BJ (cell line): ENCODE measurements at places on chromosomes 4 and X. TPM values are rescaled to one million over a fixed set of nuclear protein-coding genes. Genes with fewer than 3 reads are reported as not detected.
A peak's percentile ranks its signal among the peaks of the same experiment; 100 is the strongest.

DNA sequence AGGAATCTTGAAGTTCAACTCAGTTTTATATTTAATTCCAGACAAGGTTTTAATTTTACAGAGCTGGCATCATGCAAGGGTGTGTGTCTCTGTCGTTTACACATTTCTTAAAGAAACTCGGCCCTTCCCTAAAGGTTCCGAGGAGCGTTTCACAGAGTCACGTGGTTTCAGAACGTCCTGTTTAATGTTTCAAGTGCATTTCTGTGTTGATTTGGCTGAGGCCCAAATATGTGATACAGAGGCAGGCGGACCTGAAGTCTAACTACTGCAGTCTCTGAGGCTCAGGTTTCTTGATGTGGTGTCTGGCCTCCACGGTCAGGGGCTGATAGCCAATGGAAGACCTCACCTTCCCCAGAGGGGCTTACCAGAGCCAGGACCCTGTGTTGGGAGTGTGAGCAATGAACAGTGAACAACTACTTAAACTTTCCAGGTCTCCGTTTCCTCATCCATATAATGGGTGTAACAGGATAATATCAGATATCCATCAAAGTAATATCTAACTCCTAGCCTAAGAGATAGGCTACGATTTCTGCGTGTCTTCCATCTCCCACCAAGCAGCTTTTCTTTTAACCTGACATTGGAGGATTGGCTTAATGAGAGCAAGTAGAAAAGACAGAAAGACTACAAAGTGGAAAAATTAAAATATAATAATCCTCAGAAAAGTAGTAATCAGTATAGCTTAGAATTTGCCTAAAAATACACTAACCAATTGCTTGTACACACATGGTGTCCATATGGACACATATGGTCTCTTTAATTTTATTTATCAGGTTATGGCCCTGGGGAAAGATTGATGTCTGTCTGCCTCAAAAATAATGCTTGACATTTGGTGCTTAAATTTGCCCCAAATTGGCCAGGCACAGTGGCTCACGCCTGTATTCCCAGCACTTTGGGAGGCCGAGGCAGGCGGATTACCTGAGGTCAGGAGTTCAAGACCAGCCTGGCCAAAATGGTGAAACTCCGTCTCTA, 50.0 kb upstream of the TRIM2 start:
- DNase-seq = no peak

DNA sequence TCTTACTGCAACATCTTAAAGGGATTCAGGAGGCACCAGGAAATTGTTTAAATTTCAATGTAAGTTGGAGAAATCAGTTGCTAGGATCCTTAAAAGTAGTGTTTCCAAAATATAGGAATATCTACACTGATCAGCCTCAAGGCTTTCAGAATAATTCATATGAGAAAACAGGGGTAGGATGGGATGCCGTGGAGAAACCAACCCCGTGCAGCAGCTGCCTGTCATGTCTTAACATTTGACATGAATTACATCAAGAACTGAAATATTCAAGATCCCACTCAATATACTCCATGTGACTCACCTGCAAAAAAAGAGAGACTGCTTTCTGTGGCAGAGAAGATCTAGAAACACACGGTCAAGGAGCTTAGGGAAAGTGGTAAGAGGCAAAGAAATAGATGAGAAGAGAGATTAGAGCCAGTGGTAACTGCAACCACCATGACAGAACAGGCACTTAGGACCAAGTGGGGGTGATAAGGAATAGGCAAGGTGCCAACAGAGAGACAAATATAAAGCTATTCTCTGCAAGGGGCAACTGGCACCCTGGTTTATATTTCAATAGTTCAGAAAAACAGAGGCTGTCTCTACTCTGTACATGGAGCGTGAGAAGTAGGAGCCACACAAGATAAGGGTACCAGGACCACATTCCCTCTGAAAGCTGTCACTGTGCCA, 64.0 kb downstream of the SLC39A8 start:
- DNase-seq = no peak

DNA sequence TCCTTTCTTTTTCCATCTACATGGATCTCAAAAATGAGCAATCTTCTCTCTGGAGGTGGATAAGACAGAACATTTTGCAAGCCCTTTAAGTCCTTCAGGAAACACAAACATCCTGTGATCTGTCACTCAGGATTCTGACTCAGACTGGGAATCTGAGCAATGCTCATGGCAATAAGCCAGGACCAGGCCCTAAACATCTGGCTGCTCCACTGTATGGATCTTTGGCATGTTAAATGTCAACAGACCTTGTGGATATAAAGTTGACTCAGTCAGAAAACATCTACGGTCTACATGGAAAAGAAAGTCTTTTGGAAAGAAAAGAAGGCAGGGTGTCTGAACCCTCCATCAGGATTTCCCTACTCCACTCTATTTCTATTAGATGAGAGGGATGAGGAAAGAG, 17.8 kb upstream of the CHIC2 start:
- DNase-seq = peak; percentile 96

- no peak for DNase-seq
These were observed 5.3 kb downstream of the GPM6A start for GRCh38 chr4:175806727-175807126.

DNA sequence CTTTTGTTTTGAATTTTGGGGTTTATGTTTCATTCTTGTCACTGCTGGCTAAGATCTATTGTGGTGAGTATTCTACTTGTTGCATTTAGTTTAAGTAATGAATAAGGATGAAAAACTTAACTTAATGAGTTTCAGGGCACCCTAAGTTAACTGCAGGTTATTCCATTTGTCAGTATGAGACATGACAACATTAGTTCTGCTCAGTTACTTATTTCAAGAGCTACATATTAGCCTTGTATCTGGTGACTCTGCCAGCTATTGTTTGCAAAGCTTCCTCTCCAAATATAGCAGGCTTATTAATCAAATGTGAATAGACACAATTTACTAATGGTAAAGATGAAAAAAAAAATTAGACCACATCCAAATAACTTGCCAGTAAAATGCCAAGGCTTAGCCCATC, 567.1 kb downstream of the IL15 start:
- no peak for DNase-seq

The CCSER1 gene
- polyA plus RNA-seq = not detected in 2 replicates

The SMIM10 gene
- 4.8 and 5.2 TPM in 2 replicates for polyA plus RNA-seq

The FAM114A1 gene
- 184 and 222 TPM in 2 replicates for polyA plus RNA-seq

The BEND4 gene
- polyA plus RNA-seq = not detected in 2 replicates
